ENCODE measurements at places on chromosomes 4 and X.

- peak; percentile 66 for DNase-seq
These were observed 848 bp upstream of the KCND1 start for GRCh38 chrX:48972220-48973164.

- DNase-seq, result no peak
These were observed 317 bp downstream of the CMC4 start for GRCh38 chrX:155070663-155070974.

DNA sequence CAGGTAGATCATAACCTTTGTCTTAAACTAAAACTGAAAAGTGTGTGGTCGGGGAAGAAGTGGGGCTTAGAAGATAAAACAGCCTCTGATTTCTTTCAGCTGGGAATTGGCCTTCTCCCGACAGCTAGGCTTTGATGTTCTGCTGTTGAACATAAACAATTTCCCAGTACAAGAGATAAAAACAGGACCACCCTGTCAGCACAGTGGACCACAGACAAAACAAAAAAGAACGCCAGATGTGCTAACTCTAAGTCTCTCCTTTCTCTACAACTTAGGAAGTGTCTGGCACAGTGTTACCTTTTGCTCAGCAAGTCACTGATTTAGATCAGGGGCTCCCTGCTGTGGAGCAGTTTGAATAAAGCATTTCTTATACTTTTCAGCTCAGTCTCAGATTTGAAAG is 87.5 kb upstream of the UXT start:
- DNase-seq, result no peak

DNA sequence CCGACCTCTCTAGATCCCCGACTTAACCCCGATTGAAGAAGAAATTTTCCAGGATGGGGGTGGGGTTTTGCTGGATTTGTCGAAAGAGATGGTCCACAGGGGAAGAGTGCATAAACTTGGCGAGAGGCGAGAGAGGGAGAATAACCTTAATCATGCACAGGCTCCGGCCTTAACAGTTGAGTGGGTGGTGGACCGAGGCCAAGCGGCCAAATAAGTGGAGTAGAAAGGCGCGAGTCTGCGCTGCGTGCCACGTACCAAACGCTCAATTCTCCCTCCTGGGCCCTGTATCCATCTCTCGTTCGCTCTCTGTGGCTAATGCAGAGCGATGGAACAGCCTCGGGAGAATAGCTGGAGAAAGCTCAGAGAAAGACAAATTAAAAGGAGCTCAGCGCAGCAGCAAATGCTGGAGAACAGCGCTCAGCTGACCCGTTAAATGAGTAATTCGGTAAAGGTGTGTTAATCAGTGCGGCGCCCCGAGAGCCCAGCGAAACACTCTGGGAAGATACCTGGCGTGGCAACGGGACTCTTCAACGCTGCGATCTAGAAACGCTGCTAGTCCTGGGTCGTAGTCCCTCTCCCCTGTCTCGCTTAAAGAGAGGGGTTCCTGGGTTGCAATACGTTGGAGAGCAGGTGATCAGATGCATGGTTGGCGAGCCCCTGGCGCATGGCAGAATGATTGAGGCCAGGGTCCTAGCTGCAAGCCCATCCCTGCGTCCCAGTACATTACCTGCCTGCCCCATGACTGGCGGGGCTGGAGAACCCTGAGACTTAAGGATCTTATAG is 887 bp upstream of the IL1RAPL2 start:
- DNase-seq, result no peak

- DNase-seq, result no peak
These were observed 11.9 kb upstream of the UGDH start for GRCh38 chr4:39539089-39539611.

GRCh38 chrX:129961180-129962083 is 21.0 kb upstream of the BCORL1 start:
- no peak for DNase-seq

- DNase-seq, result no peak
These were observed 632.6 kb upstream of the INTU start for GRCh38 chr4:127000110-127000509.

- no peak for DNase-seq
These were observed 218.0 kb downstream of the PRDM5 start for GRCh38 chr4:120704538-120704937.

- no peak for DNase-seq
These were observed 68.6 kb downstream of the ADGRG4 start for GRCh38 chrX:136369377-136369776.

DNA sequence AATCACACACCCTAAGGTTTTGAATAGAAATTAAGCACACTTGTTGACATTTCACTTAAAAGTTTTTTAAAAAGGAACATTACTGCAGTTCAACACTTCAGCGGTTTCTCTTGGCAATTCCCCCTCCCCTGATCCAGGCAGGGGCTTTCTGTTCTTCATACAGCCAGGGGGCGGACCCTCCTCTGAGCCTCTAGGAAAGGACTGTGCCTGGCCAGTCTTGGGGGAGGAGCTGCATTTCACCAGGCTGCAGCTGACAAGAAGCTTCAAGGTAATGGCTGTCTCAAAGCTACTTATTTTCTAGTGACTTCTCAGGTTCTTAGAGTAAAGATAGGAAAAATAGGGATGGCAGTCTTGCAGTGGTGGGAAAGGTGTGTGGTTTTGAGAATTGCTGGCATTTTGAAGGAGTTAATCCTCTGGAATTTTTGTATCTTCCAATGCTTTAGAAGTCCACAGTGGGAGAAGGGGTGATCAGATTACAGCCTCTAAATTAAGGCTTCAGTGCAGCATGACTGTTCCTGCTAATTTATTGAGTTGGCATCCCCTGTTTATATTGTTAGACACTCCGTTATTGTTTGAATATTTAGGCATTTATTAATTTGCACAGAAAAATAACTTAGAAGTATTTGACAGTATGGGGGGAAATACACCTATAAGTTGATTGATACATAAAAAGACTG is 33.5 kb downstream of the PWWP3B start:
- DNase-seq, result no peak

DNA sequence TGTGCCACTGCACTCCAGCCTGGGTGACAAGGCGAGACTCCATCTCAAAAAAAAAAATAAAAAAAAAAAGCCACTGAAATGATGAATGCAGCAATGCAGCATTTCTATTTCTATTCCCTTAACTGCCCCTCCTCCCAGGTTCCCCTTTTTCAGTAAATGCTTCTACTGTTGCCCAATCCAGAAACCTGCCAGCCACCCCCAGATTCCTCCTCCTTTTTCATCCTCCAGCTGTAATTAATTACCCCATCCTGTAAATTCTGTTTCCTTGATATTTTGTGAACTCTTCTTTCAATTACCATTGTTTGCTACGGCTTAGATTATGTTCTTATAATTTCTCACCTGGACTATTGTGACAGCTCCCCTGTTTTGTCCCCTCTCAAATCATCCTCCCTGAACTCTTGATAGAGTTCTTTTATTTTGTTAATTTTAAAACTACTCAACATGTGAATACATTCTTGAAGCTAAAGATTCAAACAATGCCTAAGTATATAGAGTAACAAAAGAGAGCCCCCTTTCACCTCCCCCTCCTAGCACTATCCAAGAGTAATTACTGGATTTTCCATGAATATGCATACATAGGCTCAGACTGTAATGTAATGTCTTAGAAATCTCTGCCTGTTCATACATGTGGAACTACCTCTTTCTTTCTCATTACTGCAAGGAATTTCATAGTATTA is 140.6 kb upstream of the GPC4 start:
- DNase-seq, result no peak

DNA sequence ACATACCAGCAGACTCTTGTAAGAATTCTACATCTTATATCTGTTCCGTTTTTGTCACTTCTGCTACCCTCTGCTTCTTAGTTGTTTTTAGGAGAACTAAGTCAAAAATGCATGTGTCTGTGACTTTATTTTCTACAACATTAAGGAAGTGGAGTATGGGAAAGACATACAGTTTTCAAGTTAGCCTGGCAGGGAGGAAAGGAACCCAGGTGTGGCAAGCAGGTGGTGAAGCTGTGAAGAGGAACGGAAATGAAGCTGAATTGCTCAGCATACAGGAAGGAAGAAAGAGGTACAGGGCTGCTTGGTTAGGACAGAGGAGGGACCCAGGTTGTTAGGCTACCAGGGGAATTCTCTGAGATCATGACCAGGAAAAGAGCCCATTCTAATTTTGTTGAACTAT is 9.4 kb downstream of the GPRIN3 start:
- DNase-seq, result no peak

- no peak for DNase-seq
These were observed 20.6 kb upstream of the TEC start for GRCh38 chr4:48290146-48290772.

GRCh38 chr4:110675426-110675825 is 52.5 kb upstream of the PITX2 start:
- DNase-seq, result no peak

- no peak for DNase-seq
These were observed 11.0 kb upstream of the CWH43 start for GRCh38 chr4:48974979-48975640.

- DNase-seq, result no peak
These were observed 134.0 kb downstream of the COL4A6 start for GRCh38 chrX:108304210-108304609.

- no peak for DNase-seq
These were observed 31.3 kb downstream of the IL13RA2 start for GRCh38 chrX:114985967-114986592.

GRCh38 chrX:131802836-131803626 is 220.1 kb upstream of the STK26 start:
- no peak for DNase-seq

DNA sequence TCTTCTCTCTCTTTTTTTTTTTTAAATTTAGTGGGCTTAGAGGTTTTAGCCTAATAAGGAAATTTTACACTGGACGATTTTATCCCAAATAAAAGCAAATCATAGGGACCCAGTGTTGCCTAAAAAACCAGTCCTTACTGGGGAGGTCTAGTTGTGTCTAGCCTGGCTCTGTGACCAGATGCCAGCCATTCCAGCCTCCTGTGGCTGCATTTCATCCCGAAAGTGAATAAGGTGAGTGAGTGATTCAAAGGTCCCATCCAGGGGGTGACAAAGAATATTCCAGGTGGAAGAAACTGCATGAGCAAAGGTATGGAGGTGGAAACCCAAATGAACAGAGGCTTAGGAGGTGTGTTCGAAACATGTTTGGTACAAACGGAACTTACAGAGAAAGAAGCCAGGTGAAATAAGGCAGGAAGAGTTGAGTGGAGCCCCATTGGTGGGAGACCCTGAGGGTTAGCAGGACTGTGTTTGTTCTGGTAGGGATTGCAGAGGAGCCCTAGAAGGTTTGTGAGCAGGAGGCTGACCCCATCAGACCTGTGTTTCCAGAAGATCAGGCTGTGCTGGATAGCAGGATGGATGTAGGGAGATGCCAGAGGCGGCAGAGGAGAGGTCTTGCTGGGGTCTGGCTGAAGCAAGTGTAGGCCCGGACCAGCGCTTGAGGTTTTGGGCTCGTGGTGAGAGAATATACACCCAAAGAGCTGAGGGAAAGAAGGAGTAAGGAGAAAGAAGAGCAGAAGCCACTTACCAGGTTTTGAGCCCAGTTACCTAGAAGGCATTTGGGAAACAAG is 31.6 kb downstream of the PTTG2 start:
- DNase-seq, result no peak

- no peak for DNase-seq
These were observed 127.1 kb upstream of the SLC4A4 start for GRCh38 chr4:71211748-71212147.

DNA sequence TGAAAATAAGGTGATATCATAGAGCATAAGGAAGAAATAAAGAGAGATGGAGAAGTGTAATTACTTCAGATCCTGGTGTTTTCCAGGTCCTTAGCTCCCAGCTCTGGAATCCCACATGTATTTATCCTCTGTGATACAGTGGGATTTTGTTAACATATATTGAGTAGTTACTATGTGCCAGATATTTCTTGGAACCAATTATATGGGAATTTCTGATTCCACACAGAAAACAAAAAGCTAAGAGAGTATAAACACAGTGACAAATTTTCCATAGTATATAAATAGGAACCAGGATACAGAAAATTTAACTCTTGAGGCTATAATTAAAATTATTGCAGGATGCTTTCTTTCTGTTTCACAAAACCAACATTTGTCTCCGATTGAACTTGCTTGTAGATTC is 1067.5 kb downstream of the PCDH7 start:
- no peak for DNase-seq

- no peak for DNase-seq
These were observed 174.7 kb downstream of the GC start for GRCh38 chr4:71609167-71609566.

GRCh38 chr4:106670976-106671375 is 302.4 kb upstream of the GIMD1 start:
- no peak for DNase-seq

DNA sequence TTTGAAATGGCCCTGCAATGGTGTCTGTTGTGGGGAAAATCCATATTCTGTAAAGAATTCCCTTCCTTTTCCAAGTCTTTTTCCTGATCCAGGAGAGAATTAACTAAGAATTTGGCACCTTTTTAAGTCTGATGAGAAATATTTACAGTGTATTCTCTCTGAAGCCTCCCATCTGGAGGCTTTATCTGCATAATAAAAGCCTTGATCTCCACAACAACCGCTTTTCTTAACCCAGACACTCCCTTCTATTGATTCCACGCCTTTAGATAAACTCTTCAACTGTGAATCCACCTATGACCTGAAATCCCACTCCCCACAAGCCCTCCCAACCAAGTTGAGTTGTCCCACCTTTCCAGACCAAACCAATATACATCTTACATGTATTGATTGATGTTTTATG is 43.1 kb upstream of the TMPRSS11E start:
- DNase-seq, result no peak

- no peak for DNase-seq
These were observed 408.2 kb downstream of the BCOR start for GRCh38 chrX:39689376-39690104.
